ENCODE measurements at places on chromosomes 16 and 17.

- no peak for DNase-seq
These were observed 57.0 kb upstream of the KDM6B start for GRCh38 chr17:7777017-7777416.

- DNase-seq = no peak
These were observed 45.3 kb downstream of the REXO5 start for GRCh38 chr16:20851601-20852000.

DNA sequence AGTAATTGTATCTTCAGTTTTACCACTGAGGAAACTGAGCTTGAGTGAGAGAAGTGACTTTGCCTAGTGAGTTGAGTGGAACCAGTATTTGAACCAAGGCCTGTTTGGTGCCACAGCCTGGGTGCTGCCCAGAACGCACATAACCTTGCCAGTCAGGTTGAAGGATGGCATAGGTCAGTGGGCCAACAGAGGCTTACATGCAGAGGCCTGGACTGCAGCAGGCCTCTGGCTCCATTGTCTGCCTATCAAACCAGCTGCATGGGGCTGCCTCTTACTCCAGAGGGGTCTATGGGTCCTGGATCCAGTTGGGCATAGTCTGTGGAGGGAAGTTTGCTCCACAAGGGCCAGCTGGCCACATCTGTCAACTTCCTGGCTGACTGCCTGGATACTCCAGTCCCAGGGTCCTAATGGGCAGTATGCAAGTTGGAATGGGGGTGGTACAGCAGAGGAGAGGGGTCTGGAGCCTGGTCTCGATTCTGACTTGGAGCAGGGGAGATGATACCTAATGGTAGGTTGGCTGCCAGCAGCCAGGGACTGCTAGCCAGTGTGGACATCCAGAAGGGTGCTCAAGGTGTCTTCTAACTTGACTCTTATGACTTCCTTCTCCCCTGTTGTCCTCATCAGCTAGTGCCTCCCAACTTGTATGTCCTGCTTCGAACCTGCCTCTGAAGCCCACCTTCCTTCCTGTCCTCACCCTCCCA lies 11.1 kb upstream of the RNF112 start:
- DNase-seq = no peak

DNA sequence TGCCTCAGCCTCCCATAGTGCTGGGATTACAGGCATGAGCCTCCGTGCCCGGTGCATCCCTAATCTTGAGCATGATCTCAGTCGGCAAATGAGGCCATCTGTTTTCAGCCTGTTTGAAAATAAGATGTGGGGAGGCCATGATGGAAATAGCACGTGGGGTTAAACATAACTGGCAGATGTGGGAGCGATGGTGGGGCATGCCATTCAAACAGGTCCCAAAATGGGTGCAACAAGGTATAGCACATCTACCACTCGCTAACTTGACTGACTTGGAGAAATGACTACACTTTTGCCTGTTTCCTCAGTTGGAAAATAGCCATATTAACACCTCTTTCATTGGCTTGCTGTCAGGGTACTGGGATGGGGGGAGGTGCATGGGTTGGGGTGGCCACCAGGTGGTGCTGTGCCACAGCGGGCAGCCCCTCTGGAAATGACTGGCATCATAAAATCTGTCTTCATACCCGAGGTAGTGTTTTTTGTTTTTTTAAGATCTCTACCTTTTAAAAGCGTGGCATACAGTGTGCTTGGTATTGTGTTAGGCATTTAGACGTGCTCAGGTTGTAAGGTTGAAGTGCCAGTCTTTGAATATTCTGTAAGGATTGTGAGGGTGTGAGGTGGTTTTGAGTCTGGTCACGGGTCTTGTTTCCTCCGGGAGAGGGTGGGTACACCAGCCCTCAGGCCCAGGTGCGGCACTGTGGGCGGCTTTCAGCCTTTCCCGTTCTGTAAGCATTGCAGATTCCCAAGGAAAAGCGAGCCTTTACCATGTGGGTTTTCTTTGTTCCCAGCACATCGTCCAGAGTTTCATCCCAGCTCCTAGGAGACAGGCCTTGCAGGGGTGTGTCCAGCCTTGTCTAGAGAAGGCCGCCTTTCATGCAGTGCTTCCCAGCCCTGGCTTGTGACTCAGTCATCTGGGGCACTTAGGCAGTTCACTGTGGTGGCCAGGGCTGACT lies 2.9 kb upstream of the TTYH2 start:
- DNase-seq = peak; percentile 12

GRCh38 chr17:32772453-32773025 lies 104.4 kb downstream of the MYO1D start:
- no peak for DNase-seq

- no peak for DNase-seq
These were observed 19.2 kb downstream of the ST3GAL2 start for GRCh38 chr16:70419384-70420327.

- no peak for DNase-seq
These were observed 20.4 kb upstream of the MPHOSPH6 start for GRCh38 chr16:82190386-82190785.

DNA sequence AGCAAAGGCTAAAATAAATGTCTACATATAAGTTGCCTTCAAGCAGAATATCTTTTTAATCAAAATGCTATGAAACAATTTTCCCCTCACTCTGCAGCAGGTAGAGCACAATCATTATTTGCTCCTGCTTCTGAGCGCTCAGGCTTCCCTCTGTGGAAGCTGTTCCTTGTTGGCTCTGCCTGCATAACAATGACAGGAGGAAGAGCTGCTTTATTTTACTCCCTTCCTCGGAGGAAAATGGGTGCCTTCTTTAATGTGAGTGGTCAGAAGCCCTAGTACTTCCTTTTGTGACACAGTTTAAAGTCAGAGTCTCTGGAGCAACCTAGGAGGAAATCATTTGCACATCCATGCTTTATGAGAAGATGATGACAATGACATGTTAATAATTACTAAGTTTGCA lies 492.1 kb downstream of the CDH8 start:
- DNase-seq = no peak

DNA sequence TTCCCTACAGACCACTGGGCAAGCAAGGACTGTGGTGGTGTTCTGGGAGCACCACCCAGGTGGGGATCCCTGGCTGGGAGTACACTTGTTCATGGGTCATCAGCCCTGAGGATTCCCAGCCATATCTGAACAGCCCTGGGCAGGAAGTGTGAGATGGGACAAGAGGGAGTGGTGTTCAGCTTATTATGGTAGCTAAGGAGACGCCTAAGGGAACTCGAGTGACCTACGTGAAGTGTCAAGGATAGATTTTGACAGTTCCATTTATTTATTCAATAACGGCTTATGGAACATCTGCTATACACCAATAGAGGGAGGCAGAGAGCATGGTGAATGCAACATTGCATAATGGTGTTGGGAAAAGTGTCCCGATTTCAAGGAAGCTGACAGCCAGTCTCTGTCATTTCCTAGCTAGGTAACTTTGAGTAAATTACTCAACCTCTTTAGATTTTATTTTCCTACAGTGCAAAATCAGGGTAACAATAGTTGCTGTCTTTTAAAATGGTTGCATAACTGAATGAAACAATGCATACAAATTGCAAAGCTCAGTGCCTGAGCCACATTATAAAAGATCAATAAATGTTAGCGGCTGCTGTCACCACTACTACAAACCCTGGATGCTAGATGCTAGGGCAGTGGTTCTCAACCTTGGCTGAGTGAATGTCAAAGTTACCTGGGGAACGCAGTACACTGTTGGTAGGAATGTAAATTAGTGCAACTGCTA lies 534.1 kb downstream of the GRIN2A start:
- no peak for DNase-seq

- DNase-seq = no peak
These were observed 772 bp upstream of the CHCT1 start for GRCh38 chr17:60421273-60422161.

- no peak for DNase-seq
These were observed 56.9 kb downstream of the TIMM22 start for GRCh38 chr17:1053661-1054360.

DNA sequence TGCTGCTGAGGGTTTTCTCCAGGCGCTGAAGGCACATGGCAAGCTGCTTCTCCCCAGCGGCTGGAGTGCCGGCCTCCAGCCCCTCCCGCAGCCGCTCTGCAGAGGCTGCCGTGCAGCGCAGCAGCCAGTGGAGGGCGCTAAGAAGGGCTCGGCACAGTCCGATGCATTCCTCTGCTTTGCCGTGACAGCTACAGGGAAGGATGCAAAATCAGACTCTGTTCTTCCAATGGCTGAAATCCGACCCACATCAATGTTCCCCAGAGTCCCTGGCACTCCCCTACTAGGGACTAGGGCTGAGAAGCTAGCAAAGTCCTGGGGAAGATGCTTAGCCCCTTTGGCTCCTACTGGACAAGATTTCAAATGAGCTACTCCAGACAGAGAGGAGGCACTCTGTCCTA lies 19.0 kb downstream of the MED24 start:
- no peak for DNase-seq

- no peak for DNase-seq
These were observed at the start of gene NPW for GRCh38 chr16:2019518-2019920. TSS of gene NPW (plus strand) at chr16:2019785.
